ENCODE measurements at places on chromosomes 3 and 15.
A peak's percentile ranks its signal among the peaks of the same experiment; 100 is the strongest.

GRCh38 chr15:69570997-69571396 lies 118.4 kb downstream of the RPLP1 start:
- DNase-seq: no peak

GRCh38 chr15:80854104-80854503 lies 74.9 kb downstream of the CEMIP start:
- no peak for DNase-seq

DNA sequence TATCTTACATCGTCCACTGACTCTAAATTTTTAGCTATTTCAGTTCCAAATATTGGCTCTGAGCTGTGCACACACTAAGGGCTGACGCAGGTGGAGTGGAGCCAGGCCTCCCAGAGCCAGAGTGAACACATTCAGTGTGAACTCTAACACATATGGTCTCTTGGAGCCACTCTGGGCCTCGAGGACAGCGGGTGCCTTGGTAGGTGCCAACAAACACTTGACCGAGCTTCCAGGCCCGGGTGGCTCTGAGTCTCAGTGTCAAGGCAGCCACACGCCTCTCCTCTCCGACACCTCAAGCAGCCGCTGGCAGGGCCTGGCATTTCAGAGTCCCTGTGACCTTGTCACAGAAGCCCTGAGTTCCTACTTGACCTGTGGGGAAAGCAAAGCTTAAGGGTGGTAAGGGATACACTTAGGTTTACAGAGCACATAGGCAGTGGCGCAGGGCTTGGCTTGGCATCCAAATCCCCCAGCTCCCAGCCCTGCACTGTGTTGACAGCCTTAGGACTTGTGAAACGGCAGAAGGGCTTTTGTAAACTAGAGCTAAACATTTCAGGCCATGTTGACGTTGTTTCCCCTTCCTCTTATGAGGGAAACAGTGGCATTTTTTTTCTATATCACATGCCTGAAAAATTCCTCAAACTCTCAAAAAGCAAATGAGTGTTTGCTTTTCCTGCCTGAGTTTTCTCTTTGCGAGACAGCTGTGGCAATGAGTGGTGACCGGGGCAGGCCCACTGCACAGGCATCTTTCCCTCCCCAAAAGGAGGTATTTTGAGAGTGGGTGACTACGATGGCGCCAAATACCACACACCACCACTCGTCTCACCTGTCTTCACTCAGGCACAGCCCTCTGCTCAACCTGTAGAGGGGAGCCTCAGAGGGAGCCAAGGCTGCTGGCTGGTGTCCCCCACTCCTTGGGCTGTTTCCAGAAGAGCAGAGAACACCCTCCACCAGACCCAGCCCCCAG lies 60.8 kb downstream of the DAPK2 start:
- no peak for DNase-seq

GRCh38 chr3:45861043-45861719 lies 19.3 kb upstream of the LZTFL1 start:
- no peak for DNase-seq

- no peak for DNase-seq
Measured at GRCh38 chr15:66226736-66227135, 26.8 kb downstream of the MEGF11 start.

- peak; percentile 16 for DNase-seq
Measured at GRCh38 chr15:52254391-52254790, 41.2 kb downstream of the MYO5C start.

GRCh38 chr3:37457378-37458065 lies 283.1 kb upstream of the LRRFIP2 start:
- DNase-seq: peak; percentile 49

Data from hematopoietic multipotent progenitor cell treated with erythropoietin and hydrocortisone succinate and interleukin-3 and kit ligand, for 6 days (in vitro differentiated cells).